ENCODE measurements at places on chromosomes 3 and 15.

- no peak for DNase-seq
Measured at GRCh38 chr15:52094811-52095584, 17.6 kb downstream of the BCL2L10 start.

DNA sequence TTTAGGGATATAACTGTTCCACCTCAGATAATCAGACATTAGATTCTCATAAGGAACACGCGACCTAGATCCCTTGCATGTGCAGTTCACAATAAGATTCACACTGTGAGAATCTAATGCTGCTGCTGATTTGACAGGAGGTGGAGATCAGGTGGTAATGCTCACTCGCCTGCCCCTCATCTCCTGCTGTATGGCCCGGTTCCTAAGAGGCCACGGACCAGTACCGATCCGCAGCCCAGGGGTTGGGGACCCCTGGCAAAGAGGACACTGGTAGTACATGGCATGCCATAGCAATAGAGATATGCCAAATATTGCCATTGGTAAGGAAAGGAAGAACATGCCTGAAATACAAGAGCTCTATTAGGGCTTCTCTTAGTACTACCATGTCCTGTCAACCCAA lies 59.7 kb downstream of the LSM3 start:
- DNase-seq: no peak

DNA sequence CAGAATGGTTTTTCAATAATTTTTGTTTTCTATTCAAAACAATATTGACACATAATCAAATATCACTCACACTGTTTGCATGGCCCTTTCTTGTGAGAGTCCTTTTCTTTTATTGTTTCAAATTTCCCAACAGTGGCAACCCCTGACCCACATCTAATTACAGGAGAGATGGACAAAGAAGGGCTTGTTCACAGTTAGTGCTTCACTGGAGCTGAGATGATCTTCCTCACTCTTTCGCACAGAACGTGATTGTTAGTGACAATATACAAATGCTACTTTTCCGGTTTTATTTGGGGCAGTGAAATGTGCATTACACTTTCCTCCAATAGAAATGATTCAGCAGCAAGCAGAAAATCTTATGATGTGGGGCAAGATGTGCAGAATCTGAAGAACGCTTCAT lies 38.6 kb upstream of the TTC14 start:
- no peak for DNase-seq

GRCh38 chr15:35768949-35769348 lies 223.0 kb upstream of the DPH6 start:
- no peak for DNase-seq

DNA sequence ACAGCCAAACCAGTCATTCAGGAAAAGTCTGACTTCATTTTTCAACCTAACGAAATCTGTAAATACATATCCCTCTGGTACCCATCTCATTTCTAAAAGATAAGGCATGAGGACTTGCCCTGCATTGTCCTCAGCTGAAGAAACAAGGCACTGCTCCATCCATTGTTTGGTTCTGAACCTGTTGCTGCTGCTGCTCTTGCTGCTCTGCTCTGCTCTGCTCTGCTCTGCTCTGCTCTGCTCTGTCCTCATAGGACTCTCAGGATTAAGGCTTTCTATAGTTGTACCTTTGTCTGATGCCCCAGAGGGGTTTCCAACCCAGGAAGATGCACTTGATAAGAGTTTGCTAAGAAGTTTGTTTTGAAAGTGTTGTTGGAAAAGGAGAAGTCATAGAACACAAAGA lies 38.2 kb downstream of the CMSS1 start:
- DNase-seq: no peak

- DNase-seq: no peak
Measured at GRCh38 chr3:169739067-169739466, 25.8 kb downstream of the TERC start.

DNA sequence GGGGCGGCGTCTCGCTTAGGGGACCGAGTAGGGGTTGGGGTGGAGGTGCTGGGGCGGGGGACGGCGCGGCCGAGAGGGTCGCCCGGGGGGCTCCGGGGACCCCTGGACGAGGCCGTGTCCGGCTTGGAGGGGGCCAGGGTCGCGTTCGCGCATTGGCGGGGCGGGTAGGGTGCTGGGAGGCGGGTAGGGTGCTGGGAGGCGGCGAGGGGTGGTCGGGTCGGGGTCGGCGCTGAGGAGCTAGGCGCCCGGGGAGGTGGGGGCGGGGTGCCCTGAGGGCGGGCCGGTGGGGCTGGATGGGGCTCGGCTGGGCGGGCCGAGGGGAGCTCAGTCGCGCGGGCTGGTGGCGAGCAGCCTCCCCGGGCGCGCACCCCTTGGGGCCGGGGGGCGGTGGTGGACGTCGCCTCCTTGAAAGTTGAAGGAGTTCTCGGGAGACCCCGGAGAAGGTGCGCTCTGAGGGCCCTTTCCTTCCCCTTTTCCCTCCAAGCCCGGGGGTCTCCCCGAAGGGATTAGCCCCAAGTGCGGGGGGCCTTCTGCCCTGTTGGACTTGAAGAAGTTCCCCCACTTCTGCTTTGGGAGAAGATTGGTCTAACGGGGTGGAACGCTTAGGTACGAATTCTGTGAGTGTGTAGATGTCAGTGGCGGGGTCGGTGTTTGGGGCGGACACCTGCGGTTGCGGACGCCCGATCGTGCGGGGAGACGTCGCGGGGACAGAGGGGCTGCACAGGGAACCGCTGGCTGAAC lies 543 bp downstream of the MEF2A start:
- no peak for DNase-seq

DNA sequence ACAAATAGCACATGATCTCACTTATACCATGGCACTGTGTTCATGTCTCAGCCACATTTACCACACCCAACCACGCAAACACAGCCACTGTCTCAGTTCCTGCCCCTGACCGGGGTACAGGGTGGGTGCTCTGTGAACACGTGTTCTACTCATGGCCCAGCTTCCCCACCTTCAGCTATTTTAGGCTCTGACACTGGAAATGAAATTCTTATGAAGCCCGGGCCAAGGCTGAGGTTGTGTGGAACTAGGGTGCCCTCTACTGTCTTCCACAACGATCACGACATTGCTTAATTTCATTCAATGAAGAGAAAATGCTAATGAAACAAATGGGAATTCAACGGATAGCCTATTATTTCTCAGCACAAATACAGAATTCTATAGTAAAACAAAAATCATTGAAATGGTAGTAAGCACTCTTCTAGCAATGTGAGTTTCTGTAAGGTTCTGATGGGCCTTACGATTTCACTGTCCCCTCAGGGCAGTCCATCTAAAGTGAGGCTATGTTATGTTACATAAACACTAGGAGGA lies 2.1 kb upstream of the GABRA5 start:
- DNase-seq: no peak

DNA sequence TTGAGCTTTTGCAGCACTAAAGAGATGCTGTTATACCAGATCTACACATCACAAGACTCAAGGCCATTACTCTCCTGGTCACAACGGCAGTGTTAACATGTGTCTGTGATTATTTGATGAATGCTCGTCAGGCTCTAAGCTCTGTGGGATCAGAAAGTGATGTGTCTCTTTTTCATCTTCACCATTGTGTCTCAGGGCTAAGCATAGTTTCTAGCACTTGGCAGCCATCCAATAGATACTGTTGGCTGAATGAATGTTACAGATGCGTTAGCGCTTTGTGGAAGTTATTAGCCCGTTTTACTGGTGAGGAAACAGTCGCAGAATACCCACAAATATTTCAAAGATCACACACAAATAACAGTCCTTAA lies 1.2 kb upstream of the FAM81A start:
- no peak for DNase-seq

DNA sequence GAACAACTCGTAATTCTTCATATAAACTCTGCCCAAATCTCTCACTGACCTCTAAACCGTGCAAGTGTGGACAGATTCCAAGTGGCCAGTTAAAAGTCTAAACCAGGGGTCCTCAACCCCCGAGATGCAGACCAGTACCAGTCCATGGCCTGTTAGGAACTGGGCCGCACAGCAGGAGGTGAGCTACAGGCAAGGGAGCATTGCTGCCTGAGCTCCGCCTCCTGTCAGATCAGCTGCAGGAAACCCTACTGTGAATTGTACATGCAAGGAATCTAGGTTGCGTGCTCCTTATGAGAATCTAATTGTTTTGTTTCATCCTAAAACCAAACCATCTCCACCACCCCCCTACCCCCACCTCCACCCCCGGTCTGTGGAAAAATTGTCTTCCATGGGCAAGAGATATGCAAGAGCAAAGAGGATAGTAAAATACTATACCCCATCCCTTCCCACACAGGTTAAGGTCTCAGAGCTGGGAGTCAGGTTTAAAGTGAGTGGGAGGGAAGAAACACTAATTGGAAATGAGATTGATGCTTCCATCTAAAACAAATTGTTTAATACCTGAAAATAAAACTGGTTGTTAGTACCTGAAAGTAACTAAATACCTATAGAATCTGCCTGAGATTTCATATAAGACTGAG lies 54.0 kb downstream of the POLQ start:
- no peak for DNase-seq

GRCh38 chr15:66169023-66169422 lies 84.5 kb downstream of the MEGF11 start:
- DNase-seq: no peak

- no peak for DNase-seq
Measured at GRCh38 chr15:62344806-62345539, 179.9 kb upstream of the C2CD4B start.

GRCh38 chr3:109728861-109729494 lies 391.6 kb upstream of the DPPA4 start:
- DNase-seq: no peak

- DNase-seq: no peak
Measured at GRCh38 chr15:53830707-53831386, 71.4 kb upstream of the WDR72 start.

DNA sequence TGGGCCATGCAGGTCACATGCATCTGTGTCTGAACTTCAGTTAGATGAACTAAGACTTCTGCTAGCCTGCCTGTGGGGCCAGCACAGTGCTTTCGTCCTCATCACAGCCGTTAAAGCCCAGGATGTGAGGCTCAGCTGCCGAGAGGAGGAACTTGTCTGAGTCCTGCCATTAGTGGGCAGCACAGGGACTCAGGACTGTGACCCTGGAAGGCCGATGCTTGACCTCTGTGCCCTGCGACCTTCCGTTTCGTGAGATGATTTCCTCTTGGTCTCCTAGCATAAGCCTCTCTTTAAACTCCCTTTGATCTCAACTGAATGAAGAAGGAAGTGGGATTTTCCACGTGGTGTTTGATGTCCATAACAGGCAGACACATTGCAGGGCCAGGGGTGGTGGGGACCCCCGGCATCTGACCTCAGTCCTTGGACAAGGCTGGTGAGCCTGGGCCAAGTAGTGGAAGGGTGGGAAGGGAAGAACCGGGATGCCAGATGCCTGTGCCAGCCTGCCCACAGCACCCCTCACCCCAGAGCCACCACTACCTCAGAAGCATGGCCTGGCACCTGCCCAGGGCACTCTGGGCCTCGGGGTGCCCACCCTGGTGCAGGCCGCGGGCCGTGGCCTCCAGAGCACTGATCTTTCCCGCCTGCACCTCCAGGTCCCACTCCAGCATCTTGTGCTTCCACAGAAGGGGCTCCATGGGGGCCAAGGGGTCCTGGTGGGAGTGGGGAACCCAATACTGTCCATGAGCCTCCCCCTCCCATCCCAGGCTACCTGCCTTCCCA lies 21.6 kb downstream of the PLA2G4B start:
- DNase-seq: no peak

DNA sequence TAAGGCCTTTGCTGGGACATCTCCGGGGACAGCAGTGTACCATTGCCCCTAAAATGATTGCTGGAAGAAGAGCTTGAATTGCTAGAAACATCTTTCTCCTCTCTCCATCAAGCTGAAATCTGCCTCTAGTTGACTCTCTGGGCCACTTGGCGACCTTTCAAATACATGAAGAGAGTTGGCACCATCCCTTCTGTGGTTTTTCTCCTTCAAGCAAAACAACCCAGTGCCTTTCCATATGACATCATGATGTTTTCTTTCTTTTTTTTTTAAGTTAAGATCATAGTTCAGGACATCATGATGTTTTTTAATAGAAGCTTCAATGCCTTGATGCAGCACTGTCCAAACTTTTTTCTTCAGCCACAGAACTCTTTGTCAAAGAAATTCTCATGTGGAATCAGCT lies 144.0 kb upstream of the PTPRG start:
- no peak for DNase-seq

- no peak for DNase-seq
Measured at GRCh38 chr3:97793420-97794019, 28.3 kb upstream of the CRYBG3 start.

- no peak for DNase-seq
Measured at GRCh38 chr3:196274585-196274984, 12.9 kb downstream of the PCYT1A start.

- DNase-seq: no peak
Measured at GRCh38 chr3:105866656-105867653, 1.9 kb downstream of the CBLB start.

DNA sequence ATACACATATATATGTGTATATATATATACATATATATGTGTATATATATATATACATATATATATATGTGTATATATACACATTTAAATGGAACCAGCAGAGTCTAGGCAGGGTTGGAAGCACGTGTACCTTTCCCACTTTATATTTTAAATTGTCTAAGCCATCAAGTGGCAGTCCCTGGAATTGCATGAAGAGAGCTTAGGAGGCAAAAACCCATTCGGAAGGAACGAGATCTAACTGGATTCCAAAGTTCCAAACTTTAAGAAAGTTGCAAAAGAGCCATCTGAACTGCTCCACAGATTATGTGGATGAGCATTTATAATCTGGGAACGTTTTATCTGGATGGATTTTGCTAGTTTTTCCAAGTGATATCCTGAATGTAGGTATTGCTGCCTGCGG lies 186.5 kb downstream of the FOXP1 start:
- DNase-seq: no peak

- no peak for DNase-seq
Measured at GRCh38 chr3:16300307-16300706, 35.3 kb downstream of the OXNAD1 start.

- no peak for DNase-seq
Measured at GRCh38 chr3:126021702-126022101, 52.7 kb downstream of the ROPN1B start.

- DNase-seq: no peak
Measured at GRCh38 chr3:12752809-12753208, 6.2 kb downstream of the TMEM40 start.

- no peak for DNase-seq
Measured at GRCh38 chr15:67564021-67564967, 21.8 kb downstream of the MAP2K5 start.

- DNase-seq: no peak
Measured at GRCh38 chr3:128180436-128180835, 27.2 kb downstream of the EEFSEC start.

- no peak for DNase-seq
Measured at GRCh38 chr3:48894516-48894915, 4.2 kb downstream of the SLC25A20 start.

DNA sequence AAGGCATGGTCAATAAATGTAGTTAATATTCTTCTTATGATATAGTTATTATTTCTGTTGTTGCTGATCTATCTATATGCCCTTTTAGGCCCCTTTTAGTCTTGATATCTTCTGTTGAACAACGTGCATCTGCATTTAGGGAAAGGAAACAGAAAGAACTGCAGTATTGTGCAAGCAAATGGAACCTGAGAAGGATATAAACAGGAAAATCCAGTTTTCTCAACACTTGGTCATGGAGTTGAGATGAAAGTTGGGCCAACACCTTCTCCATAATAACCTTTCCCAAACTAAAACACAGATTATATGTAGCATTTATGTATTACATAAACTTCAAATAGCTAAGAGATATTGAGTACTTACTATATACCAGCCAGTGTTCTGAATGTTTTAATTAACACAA lies 179.7 kb downstream of the ADAMTS9 start:
- no peak for DNase-seq

GRCh38 chr3:47536967-47537366 lies 23.5 kb upstream of the ELP6 start:
- DNase-seq: no peak

Measured in NCI-H187 treated with DMSO at 0.1 percent for 48 hours (cell line).